ENCODE measurements at places on chromosomes 2 and 18. TPM values are rescaled to one million over a fixed set of nuclear protein-coding genes. Genes with fewer than 3 reads are reported as not detected.

RUFY4 gene
- total RNA-seq = 1.9 TPM

- H3K4me3 ChIP-seq = no peak overlapping the region
- H3K4me1 ChIP-seq = no peaks in the 10 kb centered on the region
- H3K27ac ChIP-seq = no peak overlapping the region
- DNase-seq = no peak
- peaks cover 7% of the 10 kb centered on the region for H3K27me3 ChIP-seq
- H3K36me3 ChIP-seq = no peaks in the 10 kb centered on the region
These were observed 266.7 kb upstream of the HDAC4 start for GRCh38 chr2:239667431-239667985.

GRCh38 chr2:192059266-192059665, 135.5 kb downstream of the TMEFF2 start:
- DNase-seq = no peak
- H3K27me3 ChIP-seq = no peaks in the 10 kb centered on the region
- H3K27ac ChIP-seq = no peak overlapping the region

- H3K4me1 ChIP-seq = peaks cover 6% of the 10 kb centered on the region
- H3K36me3 ChIP-seq = no peaks in the 10 kb centered on the region
- H3K4me3 ChIP-seq = no peak overlapping the region
- DNase-seq = no peak
- H3K27me3 ChIP-seq = no peaks in the 10 kb centered on the region
- no peak overlapping the region for H3K27ac ChIP-seq
These were observed 8.4 kb upstream of the CD226 start for GRCh38 chr18:69956057-69956456.

DNA sequence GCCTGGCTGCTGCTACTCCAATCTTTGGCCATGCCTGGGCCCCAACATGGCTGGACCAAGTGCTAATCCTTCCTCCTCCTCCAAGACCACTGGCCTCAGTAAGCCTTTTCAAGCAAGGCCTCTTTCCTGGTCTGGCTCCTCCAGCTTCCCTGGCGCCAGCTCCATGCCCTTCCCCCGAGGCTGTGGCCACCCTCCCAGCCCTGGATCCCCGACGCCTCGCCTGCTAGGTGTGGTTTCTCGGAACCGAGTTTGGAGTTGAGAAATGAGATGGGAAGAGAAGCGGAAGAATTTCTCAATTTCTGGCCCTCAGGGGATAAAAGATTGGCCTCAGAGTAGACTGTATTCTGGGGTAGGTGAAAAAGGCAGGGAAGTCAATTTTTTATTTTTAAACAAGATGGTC, 46.4 kb downstream of the ADCY3 start:
- H3K4me1 ChIP-seq = no peaks in the 10 kb centered on the region
- no peaks in the 10 kb centered on the region for H3K27me3 ChIP-seq
- H3K36me3 ChIP-seq = no peaks in the 10 kb centered on the region
- H3K27ac ChIP-seq = no peak overlapping the region

DNA sequence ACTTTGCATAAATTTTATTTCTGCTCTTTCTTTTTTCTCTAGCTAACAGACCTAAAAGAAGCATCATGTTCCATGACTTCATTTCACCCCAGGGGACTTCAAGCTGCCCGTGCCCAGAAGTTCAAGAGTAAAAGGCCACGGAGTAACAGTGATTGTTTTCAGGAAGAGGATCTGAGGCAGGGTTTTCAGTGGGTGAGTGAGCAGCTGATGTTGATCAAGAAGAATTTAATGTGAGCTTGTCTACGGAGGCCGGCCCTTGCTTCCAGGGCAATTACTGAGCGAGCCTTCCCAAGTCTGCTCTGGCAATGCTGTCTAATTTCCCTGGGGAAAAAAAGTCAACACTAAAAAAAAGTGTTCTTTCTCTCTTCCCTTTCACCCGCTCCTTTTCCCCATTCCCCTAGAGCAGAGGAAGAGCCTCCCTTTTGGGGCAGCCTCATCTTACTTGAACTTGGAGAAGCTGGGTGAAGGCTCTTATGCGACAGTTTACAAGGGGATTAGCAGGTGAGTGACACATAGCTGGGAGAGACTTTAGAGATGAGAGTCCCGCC, 1.2 kb downstream of the CDK15 start:
- DNase-seq = peak; percentile 31
- no peak overlapping the region for H3K27ac ChIP-seq
- H3K4me1 ChIP-seq = peaks cover 15% of the 10 kb centered on the region
- H3K36me3 ChIP-seq = no peaks in the 10 kb centered on the region

Data from adrenal gland (tissue), 19 donors.